LoVo (cell line): ENCODE measurements at places on chromosomes 7 and 10.

- no peak for DNase-seq
Measured at GRCh38 chr10:97640868-97641811, 669 bp downstream of the PI4K2A start.

GRCh38 chr10:37534166-37534565 is 323.2 kb downstream of the ZNF248 start:
- DNase-seq, result no peak

GRCh38 chr10:31926765-31927564 is 1.7 kb downstream of the ARHGAP12 start:
- no peak for DNase-seq

DNA sequence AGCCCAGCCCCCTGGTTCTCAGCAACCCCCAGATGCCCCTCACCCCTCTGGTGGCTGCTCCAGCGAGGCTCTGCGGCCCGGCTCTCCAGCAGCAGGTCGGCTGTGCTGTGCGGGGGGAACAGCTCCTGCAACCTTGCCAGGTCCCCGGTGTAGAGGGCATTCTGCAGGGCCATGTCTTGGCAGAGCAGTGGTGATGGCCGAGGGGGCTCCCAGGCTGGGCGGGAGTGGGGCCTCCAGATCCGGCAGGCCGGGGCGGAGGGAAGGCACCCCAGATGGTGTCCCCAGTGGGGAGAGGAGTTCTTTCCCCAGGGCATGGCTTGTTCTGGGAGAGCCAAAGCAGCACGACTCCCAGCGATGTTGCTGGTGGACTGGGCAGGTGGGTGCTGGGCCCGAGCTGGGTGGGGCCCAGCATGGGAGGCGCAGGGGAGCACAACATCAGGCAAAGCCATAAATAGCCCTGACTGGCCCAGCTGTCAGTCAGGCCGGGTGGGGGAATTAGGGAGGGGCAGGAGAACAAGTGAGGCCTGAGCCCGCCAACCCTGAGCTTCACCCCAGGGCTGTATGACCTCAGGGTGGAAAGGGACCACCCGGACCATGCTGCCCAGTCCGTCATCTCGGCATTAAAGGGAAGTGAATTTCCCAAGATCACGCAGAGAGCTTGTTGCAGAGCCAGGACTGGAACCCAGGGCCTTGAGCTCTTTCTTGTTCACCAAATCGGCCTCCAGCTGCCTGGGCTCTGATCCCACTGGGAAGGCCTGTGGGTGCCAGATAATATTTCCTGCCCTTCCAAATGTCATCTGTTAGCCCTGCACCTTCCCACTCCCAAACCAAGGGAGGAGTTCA is 580 bp upstream of the ASB10 start:
- no peak for DNase-seq

- no peak for DNase-seq
Measured at GRCh38 chr7:93894966-93895640, 4.5 kb upstream of the TFPI2 start.

DNA sequence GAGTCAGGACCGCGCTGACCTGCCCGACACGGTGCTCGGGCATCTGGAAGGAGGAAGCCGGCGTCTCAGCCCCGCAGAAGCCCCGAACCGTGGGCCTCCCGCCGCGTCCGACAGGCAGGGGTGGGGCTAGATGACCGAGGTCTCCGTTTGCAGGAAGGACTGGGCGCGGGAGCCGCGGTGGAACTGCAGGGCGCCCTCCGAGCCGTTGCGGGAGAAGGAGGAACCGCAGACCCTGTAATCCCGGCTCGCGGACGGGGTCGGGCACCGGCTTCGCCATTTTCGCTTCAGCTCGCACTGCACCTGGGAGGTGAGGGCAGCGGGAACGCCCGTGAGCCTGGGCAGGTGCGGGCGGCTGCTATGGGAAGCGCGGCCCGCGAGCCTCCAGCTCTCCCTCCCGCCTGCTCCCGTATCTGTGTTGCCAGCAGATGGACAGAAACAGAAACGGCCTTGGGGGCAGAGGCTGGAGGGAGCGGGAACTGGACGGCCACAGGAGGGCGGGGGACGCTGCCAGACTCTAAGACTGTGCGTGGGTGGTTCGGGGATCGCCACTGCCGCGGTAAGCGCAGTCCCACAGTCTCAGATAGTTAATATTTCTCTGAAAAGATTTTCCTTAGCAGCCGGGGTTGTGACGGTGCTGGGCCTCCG is 114.1 kb downstream of the VIPR2 start:
- DNase-seq, result peak; percentile 82

DNA sequence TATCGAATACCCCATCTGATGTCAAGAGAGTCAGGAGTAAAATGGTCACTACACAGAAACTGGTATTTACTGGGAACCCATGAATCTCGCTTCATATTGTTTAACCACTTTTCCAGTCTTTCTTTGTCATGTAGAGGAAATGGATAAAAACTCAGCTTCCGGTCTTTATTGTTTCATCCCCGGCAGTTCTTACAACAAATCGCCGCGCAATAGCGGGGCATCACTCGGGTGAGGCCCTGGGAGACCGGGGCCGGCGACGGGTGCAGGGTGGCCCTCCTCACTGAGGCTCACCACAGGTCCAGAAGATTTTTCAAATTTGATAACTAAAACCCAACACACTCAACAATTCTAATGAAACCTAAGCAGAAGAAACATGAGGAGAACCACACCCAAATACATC is 35.6 kb upstream of the PTPRN2 start:
- no peak for DNase-seq

- no peak for DNase-seq
Measured at GRCh38 chr10:61627266-61627665, 35.5 kb upstream of the CABCOCO1 start.

DNA sequence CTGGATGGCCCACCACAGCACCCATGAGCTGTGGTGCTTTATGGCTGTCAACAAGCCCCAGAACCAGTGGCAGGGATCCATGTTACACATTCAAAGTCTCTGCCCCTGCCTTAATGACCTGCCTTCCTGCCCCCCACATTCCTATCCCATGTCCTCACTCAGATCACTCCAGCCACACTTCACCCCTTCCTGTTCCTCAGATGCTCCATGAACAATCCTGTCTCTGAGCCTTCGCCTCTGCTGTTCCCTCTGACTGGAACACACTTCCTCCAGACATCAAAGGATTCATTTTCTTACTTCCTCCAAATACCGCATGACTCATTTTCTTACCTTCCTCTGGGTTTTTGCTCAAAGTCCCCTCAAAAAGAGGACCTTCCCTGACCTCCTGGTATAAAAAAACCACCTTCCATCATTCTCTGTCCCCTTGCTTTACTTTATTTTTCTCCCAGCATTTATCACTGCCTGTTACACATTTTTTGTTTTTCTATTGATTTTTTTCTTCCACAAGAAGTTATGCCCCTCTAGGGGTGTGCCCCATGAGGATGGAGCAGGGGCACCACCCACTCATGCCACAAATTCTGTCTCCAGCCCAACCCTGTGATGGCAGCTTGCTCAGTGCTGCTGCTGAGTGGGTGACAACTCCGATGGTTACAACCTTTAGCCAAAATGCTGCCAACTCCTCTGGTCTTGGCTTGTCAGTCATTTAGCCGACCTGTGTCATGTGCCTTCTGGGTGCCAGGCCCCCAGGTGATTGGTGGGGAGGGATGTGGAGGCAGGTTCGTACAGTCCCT is 18.2 kb downstream of the COL13A1 start:
- DNase-seq, result no peak

- DNase-seq, result no peak
Measured at GRCh38 chr10:110744782-110745181, 100.6 kb downstream of the RBM20 start.

- no peak for DNase-seq
Measured at GRCh38 chr7:117777335-117778142, 95.7 kb downstream of the CTTNBP2 start.

DNA sequence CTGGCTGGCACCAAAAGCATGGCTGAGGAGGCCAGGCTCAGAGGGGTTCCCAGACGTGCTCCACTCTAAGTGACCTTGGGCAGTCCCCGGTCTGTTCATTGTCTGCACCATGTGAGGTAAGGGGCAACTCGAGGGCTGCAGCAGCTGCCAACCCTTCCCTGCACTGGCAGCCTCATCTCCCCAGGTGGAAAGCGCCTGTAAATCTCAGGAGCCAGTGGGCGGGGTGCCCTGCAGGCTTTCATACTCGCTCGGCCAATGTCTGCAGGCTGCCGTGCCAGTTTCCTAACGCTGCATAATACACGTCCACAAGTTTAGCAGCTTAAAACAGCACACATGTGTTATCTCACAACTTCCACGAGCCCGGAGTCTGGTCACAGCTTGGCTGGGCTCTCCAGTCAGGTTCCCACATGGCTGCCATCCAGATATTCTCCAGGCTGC is 12.6 kb upstream of the GDF10 start:
- no peak for DNase-seq

DNA sequence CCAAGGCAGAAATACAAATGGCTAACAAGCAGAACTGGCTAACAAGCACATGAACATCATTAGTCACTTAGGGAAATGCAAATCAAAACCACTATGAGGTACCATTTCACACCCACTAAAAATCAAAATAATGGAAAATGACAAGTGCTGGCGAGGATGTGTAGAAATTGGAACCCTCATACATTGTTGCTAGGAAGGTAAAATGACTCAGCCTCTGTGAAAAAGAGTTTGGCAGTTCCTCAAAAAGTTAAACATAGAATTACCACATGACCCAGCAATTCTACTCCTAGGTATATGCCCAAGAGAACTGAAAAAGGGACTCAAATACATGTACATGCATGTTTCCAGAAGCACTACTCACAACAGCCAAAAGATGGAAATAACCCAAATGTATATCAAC is 52.8 kb upstream of the ANAPC16 start:
- no peak for DNase-seq

- DNase-seq, result no peak
Measured at GRCh38 chr7:88278881-88279280, 27.8 kb downstream of the STEAP4 start.

DNA sequence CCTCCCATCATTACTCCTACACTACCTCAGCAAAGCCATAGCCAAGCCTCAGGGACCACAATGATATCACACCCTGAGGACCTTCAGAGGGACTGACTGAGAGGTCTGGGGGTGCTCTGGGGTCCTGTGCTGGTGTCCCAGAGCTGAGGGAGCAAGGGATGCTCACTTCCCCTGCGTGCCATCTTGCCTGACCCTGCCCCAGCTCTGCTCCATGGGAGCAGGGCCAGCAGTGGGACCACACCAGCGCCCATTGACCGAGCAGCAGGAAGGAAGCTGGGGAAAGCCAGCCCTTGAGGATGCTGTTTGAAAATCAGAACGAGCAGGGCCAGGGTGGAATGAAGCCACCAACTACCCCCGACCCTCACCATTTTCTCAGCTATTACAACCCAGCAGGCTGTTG is 103.0 kb downstream of the PARP12 start:
- no peak for DNase-seq

GRCh38 chr7:80089366-80089765 is 45.3 kb upstream of the GNAI1 start:
- no peak for DNase-seq

GRCh38 chr10:80504158-80504811 is 33.4 kb upstream of the SH2D4B start:
- no peak for DNase-seq

- DNase-seq, result no peak
Measured at GRCh38 chr10:80487421-80487785, 33.3 kb downstream of the TSPAN14 start.

DNA sequence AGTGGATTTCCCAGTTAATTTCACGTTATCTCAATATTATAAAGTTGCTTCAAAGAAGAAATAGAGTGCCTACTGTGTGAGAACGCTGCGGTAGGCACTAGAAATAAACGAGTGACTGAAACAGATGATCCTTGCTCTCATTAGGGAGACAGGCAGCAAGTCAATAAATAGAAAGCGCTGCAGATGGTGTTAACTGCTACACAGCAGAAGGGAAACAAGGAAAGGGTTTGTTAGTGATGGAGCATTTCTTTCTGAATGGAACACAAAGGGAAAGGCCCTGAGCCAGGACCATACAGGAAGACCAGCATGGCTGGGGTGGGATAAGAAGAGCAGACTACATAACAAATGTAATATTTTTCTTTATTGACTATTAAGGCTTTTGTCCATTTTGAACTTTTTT is 235.2 kb downstream of the MALRD1 start:
- DNase-seq, result no peak

GRCh38 chr7:80940539-80941207 is 21.8 kb upstream of the SEMA3C start:
- DNase-seq, result no peak

- DNase-seq, result peak; percentile 77
Measured at GRCh38 chr10:511101-511848, 178.2 kb downstream of the DIP2C start.

- DNase-seq, result no peak
Measured at GRCh38 chr7:134891262-134891695, 95.0 kb upstream of the AGBL3 start.
